ENCODE measurements at places on chromosomes 16 and 17.

GRCh38 chr16:72262711-72263110 is 90.8 kb upstream of the PMFBP1 start:
- DNase-seq = no peak

GRCh38 chr17:14918540-14918939 is 346.6 kb downstream of the PMP22 start:
- no peak for DNase-seq

DNA sequence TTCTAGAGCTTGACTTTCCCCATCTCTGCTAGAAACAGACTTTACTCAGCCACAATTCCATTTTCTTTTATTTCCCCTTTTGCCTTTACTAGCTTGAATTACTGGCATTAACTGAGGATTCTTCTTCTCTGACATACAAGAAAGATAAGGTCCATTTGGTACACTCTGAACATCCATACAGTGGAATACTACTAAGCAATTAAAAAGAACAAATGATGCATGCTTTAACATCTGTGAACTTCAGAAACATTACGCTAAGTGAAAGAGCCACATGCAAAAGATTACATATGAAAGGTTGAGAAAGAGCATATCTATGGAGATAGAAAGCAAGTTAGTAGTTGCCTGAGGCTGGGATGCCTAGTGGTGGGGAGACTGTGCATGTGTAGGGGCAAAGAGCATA is 130.9 kb downstream of the PPM1E start:
- DNase-seq = no peak

- DNase-seq = no peak
These were observed 6.7 kb upstream of the CIITA start for GRCh38 chr16:10870137-10870776.

- DNase-seq = no peak
These were observed 3.1 kb downstream of the EFNB3 start for GRCh38 chr17:7707858-7708750.

GRCh38 chr17:37220607-37220953 is 155.2 kb upstream of the C17orf78 start:
- DNase-seq = no peak

GRCh38 chr17:48756830-48757251 is 28.3 kb upstream of the HOXB13 start:
- DNase-seq = no peak

GRCh38 chr17:69078864-69079263 is 18.1 kb upstream of the ABCA9 start:
- DNase-seq = no peak
